ENCODE measurements at places on chromosomes 2 and 18.
A peak's percentile ranks its signal among the peaks of the same experiment; 100 is the strongest.

DNA sequence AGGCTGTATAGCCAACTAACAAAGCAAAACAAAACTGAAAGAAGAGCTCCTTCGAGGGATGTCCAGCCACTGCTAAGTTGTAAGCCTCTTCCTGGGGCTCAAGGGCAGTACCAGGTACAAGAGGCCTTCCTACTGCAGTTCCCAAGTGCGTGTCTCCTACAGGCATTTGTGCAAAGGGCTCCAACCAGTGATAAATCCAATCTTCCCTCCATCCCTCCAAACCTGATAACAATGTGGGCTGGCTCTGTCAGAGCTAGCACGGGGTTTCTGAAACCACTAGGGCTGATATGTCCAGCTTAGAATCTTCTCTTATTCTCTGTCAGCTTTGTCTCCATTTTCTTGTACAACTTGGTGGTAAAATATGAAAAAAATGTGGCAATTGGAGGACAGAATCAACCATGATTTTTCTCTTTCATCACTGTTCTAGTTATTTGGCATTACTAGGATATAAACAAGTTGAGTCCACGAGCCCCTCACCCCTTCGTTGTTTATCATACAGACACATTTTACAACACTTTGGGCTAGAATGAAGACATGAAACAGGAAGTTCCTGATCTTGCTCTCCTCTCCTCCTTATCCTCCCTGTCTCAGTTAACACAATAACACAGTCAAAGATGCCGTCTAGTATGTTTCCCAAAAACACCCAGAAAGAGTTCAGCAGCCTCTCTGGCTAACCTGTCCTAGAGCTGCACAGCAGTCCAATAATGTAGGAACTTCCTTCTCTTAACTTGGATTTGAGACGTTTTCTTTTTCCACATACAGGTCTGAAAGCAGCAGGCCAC is 35.4 kb upstream of the WIPF1 start:
- no peak for DNase-seq

DNA sequence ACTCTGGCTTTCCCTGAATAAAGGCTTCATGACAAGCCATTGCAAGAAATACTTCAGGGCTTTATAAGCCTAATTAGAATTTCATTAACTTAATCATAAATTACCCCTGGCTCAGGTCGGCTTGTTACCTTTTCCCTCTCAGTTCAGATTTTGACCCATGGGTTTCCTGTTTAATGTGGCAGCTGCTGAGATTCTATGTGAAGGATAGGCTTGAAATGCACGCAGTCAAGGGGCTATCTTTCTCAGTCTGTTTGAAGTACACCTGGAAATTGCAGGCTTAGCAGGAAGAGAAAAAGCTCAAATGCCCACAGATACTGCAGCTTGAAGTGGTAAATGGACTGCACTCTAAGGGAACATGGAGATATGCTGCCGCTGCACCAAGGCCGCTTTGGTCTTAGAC is 49.4 kb downstream of the CAVIN2 start:
- DNase-seq = no peak

GRCh38 chr2:136168720-136169119 is 50.8 kb upstream of the CXCR4 start:
- no peak for DNase-seq

DNA sequence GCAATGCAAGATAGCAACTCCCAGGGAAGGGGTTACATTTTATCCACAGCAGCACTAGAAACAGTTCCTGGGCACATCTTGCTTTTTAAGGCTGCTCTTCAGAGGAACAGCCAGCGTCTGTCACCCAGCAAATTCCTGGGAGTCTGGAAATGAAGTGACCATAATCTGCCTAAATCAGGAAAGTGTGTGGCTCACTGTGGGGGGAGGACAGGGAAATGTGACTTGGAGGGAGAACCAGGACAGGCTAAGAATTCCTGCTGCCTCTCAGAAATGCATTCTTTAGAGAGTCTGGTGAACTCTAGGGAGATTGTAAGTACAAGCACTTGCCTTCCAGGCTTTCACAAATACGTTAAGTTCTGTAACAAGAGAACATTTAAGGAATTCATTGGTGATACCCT is 364.3 kb upstream of the SPHKAP start:
- DNase-seq = no peak

DNA sequence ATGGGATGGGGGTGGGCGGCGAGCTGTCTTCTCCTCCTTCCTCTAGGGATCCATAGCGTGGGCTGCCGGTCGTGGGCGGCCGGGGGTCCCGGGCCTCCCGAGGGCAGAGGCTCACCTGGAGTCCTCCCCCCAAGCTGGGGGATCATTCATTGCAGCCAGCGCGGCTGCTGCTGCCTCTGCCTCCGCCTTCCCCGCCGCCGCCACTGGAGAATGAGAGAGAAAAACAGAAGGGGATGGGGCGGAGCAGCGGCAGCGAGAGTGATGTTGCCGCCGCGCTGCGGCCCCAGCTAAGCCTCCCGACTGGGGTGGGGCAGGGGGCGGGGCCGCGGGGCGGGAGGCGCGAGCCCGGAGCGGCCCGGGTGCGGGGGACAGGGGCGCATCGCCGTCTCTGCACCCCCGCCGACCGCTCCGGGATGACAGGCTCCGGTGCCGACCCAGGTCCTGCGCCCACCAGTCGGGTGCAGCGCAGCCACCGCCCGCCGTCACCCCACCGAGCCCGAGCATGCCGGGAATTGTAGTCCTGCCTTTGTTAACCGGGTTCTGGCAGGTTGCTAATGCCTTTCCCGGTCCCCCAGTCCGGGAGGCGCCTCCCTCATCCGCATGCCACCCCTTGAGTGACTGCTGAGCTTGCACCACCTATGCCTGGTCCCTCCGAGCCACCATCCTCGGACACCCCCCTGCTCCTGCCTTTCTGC is at the start of gene KIF3C:
TSS of gene KIF3C (minus strand) at position 225 of the 695 bp plus-strand sequence. CDS start 580 bp downstream, outside the sequence.
- peak; percentile 71 for DNase-seq

- DNase-seq = no peak
These were observed 945.1 kb upstream of the PIK3C3 start for GRCh38 chr18:41009926-41010325.

GRCh38 chr2:239661334-239662312 is 260.8 kb upstream of the HDAC4 start:
- no peak for DNase-seq

- DNase-seq = no peak
These were observed 98.2 kb downstream of the GAREM1 start for GRCh38 chr18:32372381-32373061.

- no peak for DNase-seq
These were observed 91.9 kb upstream of the CELF4 start for GRCh38 chr18:37657493-37657892.

DNA sequence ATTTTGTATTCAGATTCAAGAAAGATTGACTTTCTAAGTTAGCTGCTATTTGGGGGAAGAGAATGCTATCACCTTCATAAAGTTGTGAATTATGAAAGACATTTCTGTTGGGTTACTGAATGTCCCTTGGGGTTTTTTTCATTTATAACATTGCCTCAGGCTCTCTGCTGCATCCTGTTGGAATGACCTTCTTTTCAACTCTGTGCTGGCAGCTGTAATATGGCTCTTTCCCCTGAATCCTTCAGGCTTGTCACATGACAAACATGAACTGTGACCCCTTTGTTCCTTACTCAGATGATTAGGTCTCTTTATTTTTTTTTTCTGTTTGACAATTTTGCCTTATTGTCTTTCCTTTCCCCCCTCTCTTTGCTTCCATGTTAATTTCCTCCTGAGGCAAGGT is 159.8 kb downstream of the TAF4B start:
- no peak for DNase-seq

DNA sequence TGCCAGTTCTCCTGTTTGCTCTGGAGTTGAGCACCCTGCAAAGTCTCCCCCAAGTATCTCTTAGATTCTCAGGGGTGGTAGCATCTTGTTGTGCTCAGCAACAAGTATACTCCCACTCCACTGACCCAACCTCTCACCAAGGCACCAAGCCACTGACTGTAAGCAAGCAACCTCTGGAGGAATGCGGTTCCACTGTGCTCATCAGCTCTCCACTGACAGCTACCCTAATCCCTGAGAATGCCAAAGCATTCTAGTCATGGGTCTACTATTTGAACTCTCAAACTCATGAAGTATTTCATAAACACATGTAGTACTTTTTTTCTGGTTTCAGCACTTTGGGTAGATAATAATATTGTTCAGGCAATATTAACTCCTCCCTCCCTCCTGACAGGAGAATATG is 170.0 kb downstream of the EPHA4 start:
- no peak for DNase-seq

DNA sequence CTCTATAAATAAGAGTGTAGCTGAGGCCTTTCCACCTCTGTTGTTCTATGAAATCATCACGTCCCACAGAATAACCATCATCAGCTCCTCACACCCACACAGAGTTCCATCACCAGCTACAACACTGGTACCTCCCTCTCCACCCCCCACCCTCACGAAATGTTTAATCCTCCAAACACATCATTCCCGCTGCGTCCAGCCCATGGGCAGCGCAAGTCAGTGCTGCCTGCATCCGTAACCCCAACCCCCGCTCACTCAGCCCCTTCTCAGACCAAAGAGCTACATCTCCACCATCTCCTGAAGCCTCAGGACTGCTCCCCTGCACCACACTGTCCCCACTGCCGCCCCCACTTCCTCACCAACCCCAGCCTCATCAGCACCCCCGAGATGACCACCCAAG is 19.4 kb downstream of the DNMT3A start:
- DNase-seq = no peak

- DNase-seq = no peak
These were observed 11.9 kb upstream of the ASPRV1 start for GRCh38 chr2:69973335-69973735.

- DNase-seq = no peak
These were observed at the start of gene SERPINB2 for GRCh38 chr18:63887424-63887823. Gene SERPINB2, plus strand, starts transcription at chr18:63887705. Its CDS starts 3,740 bp downstream, at chr18:63891445.

DNA sequence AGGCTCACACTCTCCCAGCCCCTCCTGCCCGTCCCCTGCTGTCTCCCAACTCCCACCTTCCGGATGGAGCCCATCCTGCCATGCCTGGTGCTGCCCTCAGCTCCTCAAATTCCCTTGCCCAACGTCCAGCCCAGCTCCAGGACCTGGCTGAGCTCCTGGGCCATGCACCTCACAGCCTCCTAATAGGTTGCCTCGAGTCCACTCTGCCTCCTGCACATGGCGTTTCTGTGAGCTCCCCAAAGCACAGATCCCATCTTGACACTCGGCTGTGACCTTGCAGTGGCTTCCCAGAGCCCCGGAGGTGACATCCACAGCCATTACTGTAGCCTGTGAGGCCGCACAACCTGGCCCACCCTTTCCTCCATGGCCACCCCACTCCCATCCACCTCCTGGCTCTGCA is 191.9 kb upstream of the SALL3 start:
- no peak for DNase-seq

DNA sequence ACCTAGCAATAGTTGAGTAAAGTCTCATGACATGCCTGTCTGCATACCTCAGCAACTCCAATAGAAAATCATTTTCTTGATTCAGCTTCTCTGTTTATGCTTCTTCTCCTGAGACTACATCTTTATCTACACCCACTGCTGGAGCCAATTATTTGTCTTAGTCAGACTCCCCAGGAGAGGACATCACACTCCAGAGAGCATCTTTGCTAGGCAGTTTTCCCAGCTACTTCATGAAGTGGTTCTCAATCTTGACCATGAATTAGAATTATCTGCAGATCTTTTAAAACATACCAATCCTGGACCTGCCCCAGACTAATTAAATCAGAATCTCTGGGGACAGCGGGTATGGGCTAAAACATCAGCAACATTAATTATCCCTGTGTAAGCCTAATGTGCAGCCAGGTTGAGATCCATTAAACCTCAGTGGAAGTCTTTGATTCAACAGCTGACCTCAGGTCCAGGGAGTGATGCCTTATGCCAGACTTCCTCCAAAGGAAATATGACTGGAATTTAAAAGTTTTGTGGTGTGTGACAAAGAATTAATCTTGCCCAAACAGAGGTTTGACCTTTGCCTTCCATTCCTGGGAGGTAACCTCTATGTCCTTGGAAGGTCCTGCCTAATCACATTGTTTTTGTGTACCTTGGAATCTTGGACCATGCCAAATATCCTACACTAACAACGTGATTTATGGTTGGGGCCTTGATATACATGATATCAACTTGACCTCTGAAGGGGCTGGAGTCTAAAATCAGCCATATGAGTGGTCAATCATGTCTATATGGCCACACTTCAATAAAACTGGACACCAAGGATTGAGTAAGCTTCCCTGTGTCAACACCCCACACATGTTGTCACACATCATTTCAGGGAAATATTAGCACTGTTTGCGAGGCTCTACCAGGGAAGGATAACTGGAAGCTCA is 99.3 kb upstream of the DNAJC10 start:
- no peak for DNase-seq

DNA sequence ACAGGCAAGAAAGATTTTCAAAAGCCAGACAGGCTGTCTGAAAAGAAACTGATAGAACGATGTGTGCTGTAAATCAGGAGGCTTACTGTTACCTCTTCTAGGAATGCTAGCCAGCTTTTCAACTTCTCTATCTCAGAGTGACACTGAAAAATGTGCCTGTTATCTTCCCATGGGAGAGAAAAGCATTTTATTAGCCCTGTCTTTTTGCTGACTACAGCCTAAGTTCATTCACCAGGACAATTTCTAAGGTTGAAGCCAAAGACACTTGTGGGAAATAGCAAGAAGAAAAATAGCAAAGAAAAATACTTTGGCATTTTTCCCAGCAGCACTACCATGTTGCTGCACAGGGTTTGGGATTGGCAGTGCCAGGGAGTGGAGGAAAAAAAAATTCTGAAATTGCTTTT is 34.0 kb downstream of the ABCB11 start:
- DNase-seq = no peak

- no peak for DNase-seq
These were observed 53.5 kb downstream of the RASGRP3 start for GRCh38 chr2:33529771-33530481.

GRCh38 chr18:23648940-23649607 is 13.6 kb downstream of the ANKRD29 start:
- no peak for DNase-seq

DNA sequence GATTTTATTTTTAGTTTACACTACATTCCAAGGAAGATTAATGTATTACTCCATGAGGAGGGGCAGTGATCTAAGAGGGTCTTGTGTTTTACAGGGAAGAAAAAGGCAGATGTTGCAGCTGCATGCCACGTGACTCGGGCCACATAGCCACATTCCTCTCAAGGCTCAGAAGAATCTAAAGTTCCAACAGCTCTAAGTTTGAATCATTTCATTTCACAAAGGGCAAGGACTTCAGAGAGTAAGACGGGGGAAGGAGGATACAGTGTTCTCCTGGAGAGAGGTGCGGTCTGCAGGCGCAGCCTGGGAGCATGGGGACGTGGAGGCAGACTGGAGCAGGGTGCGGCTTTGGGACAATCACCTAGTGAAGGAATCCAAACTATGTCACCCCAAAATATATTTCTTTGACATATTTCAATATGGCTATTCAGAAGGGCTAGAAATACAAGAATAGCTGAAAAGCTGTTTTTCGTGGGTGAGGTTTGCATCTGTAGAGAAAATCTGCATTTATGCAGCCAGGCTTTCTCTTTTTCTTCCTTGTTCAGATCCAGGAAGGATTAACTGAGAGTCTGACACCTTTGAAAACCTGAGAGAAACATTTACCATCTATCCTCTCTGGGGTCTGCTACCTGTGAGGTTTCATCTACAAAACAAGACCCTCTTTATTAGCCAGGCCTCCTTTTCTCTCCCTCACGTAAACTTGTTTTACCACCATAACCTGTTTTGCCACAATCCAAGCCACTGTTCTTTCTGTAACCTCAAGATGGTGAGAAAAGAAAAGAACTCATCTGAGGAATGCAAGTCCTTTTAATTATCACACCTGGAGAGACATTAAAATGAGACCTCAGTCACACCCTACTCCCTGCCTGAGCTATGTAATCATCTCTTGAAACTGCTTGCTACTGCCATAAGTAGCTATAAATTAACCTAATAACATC is 165.1 kb upstream of the NDUFV2 start:
- DNase-seq = no peak
